ENCODE measurements at places on chromosomes 11 and 22.

GRCh38 chr22:42595434-42595833 is 19.2 kb downstream of the POLDIP3 start:
- no peak for DNase-seq

DNA sequence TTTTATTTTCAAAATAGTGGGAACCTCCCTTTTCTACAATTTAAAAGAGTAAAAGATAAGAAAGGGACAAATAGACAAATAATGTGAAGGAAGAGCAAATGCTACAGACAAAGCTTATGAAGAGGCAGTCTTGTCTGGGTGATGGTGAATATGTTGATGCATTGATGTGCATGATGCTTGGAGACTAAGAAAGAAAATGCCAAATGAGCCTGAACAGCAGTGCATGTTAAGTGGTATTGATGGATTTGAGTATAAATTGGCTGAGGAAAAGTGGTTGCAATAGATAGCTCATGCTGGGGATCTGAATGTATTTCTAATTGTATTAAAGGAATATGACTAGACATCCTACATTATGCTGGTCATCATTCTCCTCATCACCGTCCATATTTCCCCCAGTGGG is 268.6 kb upstream of the ANO5 start:
- no peak for DNase-seq

DNA sequence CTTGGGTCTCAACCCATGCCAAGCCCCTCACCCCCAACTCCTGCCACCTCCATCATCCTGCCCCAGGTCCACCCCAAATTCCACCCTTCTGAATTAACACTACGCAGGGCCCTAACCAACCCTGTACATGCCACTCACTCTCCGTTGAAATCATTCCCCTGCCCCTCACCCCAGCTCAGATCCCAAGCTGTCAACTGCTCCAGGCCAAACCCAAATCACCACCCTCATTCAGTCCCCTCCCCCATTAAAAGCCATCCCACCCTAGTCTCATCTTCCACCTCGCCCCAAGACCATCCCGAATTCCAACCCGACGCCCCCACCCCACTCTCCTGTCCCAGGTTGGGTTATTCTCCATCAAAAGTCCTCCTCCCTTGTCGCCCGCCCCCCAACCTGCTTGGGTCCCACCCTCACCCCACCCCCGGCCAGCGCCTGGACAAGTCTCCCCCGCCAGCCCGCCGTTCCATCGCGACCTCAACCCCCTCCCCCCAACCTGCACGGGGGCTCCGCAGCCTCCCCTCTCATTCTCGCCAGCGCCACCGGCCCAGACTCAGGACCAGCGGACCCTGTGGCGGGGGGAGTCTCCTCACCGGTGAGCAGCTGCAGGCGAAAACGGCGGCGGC is 466 bp downstream of the FAM168A start:
- no peak for DNase-seq

DNA sequence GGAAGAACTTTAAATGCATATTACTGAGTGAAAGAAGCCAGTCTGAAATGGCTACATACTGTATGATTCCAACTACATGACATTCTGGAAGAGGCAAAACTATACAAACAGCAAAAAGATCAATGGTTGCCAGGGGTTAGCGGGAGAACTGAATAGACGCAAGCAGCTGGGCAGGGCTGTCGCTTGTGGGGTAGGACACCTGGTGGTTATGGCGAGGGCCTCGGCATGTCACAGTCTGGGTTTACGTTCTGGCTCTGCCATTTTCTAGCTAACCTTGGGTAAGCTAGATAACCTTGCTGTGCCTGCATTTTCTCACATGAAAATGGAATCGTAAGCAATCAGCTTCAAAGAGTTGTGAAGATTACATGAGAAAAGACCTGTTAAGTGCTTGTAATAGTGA is 55.2 kb upstream of the SYT13 start:
- no peak for DNase-seq

DNA sequence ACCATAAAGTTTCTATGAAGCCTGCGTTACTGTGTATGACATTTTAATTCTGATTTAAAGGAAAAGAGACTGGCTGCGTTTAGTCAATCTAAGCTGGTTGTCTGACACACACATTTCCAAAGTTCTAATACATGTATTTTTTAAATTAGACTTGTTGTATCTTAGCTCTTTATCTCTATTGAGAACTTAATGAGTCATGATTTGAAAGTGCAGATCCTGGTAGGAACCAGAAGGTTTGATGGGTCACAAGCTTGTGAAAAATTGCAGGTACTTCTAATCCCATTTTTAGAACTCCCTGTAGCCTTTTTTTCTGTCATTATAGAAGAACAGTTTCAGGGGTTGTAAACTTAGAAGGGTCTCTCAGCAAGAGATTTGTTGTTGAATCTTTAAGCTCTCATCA is 210.3 kb downstream of the DDX10 start:
- no peak for DNase-seq

GRCh38 chr22:36116127-36116526 is 44.4 kb downstream of the APOL3 start:
- DNase-seq = no peak

DNA sequence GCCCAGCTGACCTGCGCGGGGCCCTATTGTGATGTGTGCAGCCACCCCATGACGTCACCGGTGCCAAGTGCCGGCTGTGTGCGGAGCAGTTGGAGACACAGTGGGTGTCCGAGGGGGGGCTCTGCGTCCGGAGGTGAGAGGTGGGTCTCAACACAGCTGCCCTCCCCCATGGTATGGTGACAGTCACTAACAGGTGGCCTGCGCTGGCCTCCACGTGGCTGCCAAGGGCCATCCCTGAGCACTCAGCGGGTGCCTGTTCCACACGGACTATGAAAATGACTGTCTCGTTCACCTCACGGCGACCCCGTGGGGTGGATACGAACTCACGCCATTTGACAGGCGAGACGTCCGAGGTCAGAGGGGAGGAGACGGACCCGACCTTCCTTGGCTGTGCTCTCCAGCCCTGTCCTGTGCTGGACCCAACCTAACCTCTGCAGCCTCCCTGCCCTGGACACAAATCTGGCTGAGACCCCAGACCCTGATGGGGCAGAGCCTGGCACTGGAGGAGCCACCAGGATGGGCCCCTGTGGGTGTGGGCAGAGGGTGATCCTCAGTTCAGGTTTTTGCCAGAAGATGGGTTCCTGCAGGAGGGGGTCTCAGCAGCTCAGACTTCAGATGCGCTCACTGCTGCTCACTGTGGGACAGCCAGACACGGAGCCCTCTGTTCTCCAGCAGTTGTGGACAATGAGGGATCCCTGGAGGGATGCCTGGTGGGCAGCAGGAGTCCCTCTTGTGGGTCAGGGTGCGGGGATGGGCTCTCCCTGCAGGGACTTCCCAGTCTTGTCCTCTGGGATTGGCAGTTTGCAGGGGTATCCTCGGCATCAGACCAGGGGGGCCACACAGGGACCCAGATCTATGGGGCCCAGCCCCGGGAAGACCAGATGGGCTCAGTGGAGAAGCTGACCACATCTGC is 6.3 kb downstream of the HRAS start:
- DNase-seq = no peak

GRCh38 chr11:7332962-7333361 is 81.3 kb downstream of the SYT9 start:
- no peak for DNase-seq

- peak; percentile 48 for DNase-seq
These were observed 7.1 kb downstream of the SLC1A2 start for GRCh38 chr11:35412285-35412684.
